Activated naive CD8-positive, alpha-beta T cell treated with anti-CD3 and anti-CD28 coated beads for 36 hours (primary cell): ENCODE measurements at places on chromosomes 2 and 18.

GRCh38 chr2:27076323-27076722, 2.1 kb upstream of the EMILIN1 start:
- no peak for DNase-seq

GRCh38 chr18:7011142-7011541, 106.5 kb downstream of the LAMA1 start:
- no peak for DNase-seq

DNA sequence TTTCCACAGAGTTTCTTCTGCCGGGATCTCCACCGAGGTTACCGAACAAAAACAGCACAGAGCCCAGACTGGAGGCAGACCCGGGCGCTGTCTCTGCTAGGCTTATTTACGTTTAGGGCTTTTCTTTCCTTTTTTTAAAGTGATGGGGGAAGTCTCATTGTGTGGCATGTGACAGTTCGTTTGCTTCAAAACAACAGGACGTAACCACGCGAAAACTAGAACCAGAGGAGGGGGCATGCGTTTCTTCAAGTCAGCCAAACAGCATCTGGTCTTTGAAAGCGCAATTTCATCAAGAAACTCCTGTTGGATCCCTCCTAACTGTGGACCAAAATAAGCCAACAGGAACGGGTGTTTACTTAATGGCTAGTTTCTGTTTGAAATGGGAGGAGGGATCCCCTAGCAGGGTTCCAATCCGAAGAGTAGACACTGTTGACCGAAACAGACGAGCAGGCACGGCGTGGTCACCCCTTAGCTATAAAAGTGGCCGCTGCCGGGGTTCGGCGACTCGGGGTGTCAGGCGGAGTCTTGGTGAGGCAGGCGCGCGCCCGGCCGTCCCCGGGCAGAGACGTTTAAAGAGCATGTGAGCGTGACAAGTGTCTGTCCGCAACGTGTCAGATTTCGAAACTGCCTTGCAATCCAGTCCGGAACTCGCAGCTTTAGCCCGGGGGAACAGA, 997 bp upstream of the TGIF1 start:
- DNase-seq: peak; percentile 82

DNA sequence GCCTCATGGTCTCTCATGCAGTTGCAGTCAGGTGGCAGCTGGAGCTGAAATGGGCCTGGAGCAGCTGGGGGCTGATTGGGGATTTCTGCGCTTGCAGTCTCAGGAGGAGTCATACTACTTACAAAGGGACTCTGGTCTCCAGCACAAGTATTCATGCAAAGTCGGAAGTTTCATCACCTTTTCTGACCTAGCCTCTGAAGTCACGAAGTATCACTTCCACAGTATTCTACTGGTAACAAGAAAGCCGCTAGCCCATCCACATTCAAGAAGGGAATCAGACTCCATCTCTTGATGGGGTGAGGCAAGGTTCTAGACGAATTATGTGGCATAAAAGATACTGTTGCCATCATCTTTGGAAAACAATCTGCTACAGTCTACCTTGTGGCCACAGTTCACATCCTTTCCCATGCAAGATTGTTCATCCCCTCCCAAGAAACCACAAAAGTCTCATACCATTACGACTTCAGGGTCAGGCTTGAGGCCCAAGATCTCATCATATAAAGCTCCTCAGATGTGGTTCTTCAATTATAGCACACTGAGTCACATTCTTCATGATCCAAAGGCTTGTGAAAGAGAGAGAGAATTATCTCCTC, 95.3 kb downstream of the SMC6 start:
- DNase-seq: no peak

DNA sequence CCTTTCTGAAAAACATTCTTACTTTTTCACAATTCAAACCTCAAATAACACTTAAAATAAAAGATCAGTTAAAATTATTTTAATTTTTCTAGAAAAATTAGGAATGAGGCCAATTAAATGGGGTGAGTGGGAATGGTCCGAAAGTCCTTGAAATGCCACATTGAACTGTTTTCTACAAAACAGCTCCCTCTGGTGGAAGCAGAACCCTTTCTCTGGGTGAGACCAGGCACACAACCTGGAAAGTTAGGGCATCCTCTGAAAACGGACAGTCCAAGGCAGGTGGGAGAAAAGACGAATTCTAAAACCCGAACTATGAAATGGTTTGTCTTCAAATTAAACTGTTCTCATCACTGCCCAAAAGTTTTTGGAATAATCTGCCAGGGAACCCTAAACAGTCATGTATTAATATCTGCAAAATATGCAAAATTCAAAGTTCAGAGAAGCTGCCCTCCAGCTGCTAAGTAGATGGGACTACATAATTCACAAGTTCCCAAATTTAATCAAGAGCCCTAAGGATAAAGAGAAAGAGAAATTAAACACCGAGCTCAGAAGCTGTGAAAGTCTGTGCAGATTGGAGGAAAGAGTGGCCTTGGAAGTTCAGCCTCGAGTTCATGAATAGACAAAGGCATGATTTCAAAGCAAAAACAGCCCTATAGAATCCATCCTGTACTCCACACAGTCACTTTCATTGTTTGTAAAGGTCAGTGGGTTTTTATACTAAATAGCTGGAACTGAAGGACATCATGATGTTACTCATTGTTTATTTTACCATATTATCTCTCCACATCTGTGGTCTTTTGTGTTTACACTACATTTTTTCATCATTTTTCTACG, 108.3 kb downstream of the PIEZO2 start:
- DNase-seq: no peak

- no peak for DNase-seq
These were observed 237.2 kb downstream of the TSN start for GRCh38 chr2:121992700-121993099.

- DNase-seq: no peak
These were observed 43.7 kb downstream of the AGAP1 start for GRCh38 chr2:235537587-235537986.

DNA sequence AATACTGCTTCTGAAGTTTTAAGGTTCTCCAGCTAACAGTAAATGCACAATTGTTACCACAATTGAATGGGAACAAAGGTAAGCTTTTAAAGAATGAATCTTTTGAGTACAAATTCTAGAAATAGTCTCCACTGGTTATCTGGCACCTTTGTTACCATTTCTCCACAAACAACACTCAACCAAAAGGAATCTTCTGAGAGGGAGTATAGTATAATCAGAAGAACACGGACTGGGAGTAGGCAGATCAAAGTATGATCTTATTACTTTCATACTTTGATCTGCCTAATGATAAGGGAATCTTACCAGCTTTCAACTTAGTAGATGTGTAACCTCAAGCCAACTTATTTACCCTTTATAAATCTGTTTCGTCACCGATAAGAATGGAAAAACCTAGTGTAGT, 1.4 kb downstream of the CEP76 start:
- DNase-seq: no peak

DNA sequence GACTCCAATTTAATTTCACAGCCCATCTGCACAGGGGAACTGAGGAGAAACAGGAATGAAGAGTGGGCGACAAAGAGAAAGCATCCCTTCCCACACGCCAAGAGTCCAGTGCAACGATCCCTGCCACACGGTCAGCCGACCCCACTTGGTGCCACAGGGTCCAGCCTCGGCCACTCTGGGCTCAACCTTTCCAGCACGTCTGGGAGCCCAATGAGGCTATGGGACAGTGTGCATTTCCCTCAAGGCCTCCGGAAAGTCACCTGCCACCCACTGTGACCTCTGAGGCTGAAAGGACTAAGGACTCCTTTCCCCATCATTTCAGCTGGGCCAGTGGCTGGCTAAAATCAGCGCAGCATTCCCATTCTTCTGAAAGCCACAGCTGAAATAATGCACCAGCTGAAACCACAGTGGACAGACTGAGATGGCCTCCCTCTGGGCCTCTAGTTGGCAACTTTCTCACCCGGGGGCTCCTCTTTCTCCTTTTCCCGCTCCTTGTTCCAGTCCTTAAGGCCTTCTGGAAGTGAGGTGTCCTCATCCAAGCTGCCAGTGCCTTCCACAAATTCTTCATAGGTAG, 21.2 kb downstream of the TUBB6 start:
- DNase-seq: no peak

DNA sequence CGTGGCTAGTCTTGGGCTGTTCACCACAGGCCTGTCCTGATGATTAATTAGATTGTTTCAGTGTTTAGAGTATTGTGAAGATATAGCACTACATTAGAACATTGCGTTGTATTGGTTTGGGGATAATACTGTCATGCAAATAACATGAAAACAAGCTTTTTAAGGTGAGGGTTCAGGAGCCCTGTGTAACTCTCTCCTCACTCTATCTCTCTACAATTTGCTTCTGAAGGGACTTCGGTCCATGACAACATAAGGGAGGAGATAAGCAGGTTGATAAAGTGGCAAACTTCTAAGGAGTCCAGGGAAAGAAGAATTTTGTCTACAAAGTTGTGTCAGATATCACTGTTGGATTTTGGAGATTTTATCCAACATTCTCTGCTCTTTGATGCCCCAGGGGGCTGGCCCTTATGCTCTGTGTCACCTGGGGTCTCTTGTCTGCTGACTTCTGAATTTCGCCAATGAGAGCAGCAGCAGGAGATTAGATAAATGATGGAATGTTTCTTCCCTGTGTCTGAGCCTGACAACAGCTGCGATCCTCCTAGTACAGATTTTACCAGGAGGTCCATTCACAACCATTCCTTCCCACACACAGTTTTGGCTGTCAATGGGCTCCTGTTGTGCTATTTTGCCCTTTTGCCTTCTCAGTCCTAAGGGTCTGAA, 3.3 kb downstream of the TNP1 start:
- DNase-seq: no peak

GRCh38 chr2:16675781-16676180, 10.1 kb upstream of the CYRIA start:
- no peak for DNase-seq

GRCh38 chr2:11749646-11750349, 3.4 kb downstream of the LPIN1 start:
- no peak for DNase-seq

DNA sequence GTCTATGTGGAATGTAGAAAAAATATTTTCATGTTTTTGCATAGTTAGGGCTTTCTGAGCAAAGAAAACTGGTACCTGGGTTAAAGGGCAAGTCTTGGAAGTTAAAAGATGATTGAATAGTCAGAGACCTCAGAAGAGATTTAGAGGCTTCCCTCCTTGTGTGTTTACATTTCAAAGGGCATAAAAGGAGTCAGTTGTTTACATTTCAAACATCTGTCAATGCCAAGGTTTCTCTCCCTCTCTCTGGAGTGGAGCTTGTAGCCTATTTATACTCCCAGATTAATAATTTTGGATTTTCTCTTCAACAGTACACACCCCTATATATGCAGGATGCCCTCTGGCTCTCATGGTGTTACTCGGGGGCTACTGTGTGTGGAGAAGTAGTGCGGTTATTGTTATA, 8.6 kb downstream of the M1AP start:
- no peak for DNase-seq

DNA sequence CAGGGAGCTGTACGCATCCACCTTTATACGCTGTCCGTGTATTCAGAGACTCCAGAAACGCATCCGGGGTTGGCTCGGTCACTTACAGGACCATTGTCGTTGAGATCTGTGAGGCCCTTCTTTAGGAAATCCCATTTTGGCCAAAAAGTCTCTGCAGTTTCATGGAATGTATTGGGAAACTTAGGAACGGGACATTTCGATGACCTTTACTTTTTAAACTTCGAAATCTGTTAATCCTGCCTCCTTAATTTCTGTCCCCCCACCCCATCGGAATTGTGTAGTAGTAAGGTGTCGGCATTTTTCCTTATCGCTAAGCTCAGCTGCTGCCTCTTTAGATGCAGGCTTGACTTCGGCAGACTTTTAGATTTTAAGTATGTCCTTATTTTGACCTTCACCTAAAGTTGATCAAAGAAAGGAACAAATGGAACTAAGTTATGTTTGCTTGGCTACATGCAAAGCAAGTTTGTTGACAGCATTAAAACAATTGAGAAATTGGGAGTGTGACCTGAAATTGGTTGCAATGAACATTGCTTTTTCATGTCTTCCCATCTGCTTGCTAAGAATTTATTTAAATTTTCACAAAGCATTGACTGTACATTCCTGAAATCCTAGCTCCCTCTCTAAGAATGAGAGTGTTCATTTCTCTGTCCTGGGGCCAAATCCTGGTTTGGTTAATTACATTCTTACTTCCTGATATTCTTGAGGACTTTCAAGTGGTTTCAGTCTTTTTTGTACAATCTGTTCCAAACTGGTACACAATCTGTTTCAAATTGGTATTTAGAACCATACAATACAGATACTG, 884 bp upstream of the RAPH1 start:
- DNase-seq: no peak

DNA sequence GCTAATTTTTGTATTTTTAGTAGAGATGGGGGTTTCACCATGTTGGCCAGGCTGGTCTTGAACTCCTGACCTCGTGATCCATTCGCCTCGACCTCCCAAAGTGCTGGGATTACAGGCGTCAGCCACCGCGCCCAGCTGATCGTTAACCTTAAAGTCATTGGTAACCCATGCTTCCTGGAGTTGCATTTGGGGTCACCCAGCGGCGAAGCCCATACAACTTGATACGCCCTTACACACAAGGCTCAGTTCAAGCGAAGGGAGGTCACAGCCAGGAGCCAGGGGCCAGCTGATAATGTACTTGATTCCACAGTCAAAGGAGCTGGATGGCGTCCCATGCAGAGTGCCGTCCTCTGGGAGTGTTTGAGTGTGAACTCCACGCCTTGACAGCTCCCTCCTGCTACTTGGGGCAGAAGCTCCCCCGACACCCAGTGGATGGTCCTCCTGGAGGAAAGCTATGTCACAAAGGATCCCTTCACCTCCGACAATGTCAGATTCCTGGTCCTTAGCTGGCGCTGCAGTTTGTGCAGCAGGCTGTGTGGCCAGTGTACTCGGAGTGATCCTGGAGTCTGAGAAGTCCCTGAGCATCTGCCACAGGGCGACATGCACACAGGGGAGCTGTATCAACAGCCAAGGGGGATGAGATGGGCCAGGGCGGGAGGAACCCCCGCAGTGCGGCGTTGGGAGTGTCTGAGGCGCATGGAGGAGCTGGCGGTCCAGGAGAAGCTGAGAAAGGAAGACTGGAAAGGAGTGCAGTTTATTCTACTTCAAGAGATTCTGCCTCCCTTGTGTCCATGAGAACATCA, 7.9 kb downstream of the CLHC1 start:
- no peak for DNase-seq

- DNase-seq: peak; percentile 38
These were observed 602 bp upstream of the ADAM17 start for GRCh38 chr2:9556121-9556743.

DNA sequence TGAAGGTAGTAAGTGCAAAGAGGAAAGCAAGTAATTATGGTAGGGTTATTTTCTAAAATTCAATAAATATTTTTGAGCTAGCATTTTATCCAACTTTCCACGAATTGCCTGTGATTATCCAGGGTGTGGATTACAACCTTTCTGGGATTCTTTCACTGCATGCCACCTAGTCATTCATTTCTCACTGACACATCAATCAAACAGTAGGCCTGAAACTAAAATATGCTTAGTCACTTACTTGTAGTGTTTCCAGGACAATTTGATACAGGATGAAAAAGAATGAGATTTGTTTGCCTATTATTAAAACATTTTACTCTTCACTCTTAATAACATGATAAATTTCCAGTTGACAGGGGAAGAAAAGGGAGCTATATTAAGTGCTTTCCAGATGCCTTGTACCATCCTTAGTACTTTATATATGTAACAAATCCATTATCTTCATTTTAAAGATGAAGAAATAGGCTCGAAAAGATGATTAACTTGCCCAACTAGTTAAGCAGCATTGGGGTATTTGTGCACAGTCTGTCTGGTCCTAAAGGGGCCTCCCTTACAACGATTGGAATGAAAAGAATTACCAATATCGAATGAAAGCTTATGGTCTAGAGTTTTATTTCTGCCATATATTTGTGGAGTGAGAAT, 70.4 kb downstream of the KCTD1 start:
- no peak for DNase-seq
